Skeletal muscle tissue (tissue), 5 donors: ENCODE measurements at places on chromosomes 3 and 15. TPM values are rescaled to one million over a fixed set of nuclear protein-coding genes. Genes with fewer than 3 reads are reported as not detected.

IQGAP1 gene
- total RNA-seq: 104 TPM

TM6SF1 gene
- total RNA-seq: 28.7 TPM

COL6A5 gene
- not detected for total RNA-seq

KNG1 gene
- 0.52 TPM for total RNA-seq

ZNF501 gene
- total RNA-seq: 5.2 TPM

MEF2A gene
- total RNA-seq: 29.7 TPM

GOLGA6L4 gene
- total RNA-seq: 0.52 TPM

UNC13C gene
- total RNA-seq: 3.1 TPM

XIRP1 gene
- 30.8 TPM for total RNA-seq

NAALADL2 gene
- total RNA-seq: 17.7 TPM

ZPLD1 gene
- not detected for total RNA-seq

PDZRN3 gene
- total RNA-seq: 50.6 TPM

CRYGS gene
- 1.0 TPM for total RNA-seq
